ENCODE measurements at places on chromosomes 11 and 22.

DNA sequence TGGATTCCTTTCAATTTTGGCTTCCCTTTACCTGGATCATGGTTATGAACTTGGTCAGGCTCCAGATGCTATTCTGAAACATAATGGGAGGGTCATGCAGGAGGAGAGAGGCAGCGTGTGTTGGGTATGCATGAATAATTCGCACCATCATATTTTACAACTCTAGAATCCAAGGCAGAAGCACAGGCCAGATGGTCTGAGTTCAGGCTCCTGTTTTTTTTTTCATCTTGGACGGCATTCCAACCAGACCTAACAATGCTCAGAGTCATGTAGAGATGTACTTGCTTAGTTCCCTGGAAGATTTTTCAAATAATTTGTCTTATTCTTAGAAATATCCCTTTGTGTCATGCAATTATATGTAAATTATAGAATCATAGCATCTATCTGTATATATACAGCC is 393.5 kb downstream of the JRKL start:
- DNase-seq: no peak

DNA sequence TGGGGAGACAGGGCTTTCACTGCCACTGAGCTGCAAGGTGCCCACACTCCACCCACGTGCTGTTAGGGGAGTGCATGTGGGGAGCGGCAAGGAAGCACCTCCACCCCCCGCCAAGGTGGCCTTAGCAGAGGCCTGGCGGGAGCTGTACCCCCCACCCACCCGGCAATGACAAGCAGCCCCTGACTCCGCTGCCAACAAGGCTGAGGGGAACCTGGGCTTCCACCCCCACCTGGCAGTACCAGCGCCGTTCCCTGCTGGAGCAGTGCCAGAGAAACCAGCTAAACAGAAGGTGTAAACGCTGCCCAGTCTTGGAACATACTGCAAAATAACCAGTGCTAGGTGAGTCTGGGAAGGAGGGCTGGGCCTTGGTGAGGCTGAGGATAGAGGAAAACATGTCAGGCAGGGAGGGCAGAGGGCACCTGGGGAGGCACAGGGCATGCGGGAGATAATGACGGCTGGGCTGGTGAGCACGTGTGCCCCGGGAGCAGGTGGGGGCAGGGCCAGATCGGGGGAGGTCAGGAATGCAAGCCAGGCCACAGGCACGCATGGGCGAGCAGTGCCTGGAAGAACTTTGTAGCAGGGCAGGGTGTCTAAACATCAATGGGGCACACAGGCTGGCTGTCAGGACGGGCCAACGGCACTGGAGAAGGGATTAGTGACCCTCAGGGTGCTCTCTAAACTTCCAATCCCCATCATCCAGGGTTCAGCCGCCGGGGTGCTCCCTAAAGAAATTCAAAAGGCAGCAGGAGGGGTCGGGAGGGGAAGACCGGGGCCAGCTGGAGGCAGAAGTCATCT is 6.6 kb downstream of the CERK start:
- no peak for DNase-seq

DNA sequence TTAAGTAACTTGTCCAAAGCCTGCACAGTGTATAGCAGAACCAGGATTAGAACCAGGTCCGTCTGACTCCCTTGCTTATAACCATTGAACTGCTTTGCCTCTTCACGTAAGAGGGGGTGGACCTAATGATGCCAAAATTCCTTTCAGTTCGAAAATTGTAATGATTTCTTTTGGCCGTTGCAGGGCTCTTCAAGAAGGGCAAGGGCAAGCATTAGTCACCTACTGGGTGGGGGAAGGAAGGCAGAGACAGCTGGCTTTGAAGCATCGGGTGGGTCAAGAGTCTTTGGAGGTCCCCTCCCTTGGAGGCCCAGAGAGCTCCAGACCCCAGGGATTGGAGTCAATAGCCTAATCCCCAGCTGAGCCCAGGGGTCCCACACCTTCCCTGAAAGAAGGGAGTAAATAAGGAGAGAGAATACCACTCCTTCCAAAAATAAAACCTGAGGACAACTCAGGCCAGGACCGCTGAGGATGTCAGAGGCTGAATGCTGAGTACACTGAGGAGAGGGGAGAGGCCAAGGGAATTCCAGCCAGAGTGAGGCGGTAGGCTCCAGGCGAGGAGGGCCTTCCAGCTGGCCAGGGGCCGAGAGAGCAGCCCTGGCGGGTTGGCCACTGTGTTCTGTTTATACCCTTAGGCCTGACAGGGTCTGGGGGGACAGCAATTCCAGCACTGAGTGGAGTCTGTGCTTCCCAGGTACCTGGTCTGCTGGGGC is 14.1 kb downstream of the CREB3L1 start:
- no peak for DNase-seq

DNA sequence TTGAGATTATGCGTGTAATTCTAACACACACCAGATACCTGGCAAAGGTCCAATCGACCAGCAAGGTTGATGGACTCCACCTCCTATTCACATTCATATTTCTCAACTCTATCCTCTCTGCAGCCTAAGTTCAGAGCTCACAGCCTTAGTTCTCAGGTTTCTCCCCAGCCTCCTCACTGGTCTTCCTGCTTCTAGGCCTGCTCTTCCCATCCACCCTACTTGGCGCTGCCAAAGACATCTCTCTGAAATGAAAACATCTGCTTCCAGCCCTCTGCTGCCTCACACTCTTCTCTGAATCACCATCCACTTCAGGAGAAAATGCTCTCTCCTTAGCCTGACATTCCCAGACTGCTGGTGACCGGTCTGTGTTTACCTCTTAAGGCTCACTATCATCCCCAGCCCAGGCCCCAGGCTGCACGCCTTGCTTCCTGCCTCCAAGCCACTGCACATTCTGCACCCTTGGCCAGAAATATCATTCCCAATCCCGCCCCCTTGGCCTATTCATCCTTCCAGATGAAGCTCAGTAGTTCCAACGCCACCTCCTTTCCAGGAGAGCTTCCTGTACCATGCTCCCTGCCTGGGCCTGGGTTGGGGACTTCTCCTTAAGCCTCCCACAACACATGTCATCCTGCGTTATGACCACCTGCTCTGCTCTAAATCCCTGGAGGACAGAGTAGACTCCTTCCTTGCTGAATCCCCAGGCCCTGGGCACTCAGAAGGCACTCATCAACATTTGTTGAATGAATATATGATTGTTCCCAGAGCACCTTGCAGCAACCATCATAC is 3.5 kb downstream of the ARRB1 start:
- DNase-seq: no peak

DNA sequence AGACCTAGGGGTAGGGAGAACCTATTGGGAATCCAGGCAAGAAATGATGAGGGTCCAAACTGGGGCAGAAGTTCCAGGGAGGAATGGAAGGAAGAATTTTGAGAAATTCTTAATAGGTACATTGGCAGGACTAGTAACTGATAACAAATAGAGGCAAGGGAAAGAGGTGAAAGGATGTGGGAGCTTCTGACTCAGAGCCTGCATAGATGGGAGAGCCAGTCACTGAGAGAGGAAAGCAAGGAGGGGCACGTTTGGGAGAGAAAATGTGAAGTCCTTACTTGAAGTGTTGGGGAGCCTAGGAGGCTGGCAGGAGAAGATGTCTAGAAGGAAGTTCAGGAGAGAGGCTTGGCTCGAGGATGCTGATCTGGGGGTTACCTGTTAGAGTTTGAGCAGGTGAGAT is 104.6 kb upstream of the NCAM1 start:
- no peak for DNase-seq

- no peak for DNase-seq
Observed at GRCh38 chr22:30444632-30445437, 19.3 kb downstream of the MTFP1 start.

- no peak for DNase-seq
Observed at GRCh38 chr11:45918962-45919675, 1.4 kb upstream of the PEX16 start.

GRCh38 chr11:5983443-5983842 is 3.3 kb downstream of the OR52L1 start:
- no peak for DNase-seq

All from SIG-M5 (cell line).